ENCODE measurements at places on chromosomes 6 and 20.

DNA sequence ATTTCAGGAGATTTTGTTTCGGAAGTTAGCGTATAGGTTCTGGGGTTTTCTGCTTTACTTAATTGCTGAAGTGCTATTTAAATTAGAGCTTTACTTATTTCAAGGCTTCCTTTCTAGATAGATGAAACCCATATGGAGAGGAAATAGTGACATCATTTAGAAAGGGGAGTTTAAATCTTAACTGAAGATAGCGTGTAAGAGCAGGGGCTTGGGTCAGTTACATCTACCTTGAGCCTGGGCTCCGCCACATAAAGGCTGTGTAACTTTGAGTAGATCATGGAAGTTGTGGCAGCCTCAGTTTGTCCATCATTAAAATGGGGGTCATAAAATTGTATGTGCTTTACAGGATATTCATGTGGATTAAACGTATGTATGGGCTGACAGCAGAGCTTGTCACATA, 4.7 kb downstream of the CDS2 start:
- DNase-seq: no peak

DNA sequence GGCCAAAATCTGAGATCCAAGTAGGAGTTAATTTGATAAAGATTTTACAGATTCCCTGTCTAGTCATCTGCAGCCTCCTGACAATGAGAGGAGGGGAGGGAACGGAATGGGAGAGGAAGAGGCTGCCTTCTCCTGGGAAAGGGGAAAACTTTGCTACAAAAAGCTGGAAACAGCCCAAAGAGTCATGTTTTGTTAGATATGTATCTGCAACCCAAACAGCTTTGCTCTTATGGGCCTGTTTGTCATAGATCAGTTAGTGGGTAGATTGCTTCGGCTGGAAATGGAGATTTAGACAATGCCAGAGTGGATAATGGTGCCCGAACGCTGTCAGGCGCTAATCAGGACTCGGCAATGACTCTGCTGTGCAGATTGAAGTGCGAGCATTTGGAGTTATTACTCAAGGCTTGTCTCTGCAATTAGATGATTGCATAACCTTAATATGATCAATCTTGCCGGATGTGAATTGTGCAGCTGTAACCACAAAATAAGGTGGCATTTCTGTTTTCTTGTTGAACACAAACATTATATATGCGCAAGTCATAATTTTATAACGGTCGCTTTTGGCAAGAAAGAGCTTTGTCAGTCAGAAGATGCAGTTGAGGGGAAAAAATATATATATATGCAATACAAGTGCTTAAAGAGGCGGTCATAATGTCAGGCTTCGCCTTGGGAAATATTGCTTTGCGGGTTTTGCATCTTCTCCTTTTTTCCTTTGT, 92.4 kb upstream of the MAFB start:
- no peak for DNase-seq

GRCh38 chr6:53805725-53806124, 10.9 kb downstream of the LRRC1 start:
- DNase-seq: no peak

- no peak for DNase-seq
Observed at GRCh38 chr6:20058121-20058905, 154.0 kb downstream of the MBOAT1 start.

GRCh38 chr6:136611133-136611532, 60.9 kb upstream of the MAP7 start:
- DNase-seq: peak; percentile 36
